ENCODE measurements at places on chromosomes 7 and 10.

- no peak overlapping the region for H3K27ac ChIP-seq
- H3K4me3 ChIP-seq, result no peak overlapping the region
- H3K27me3 ChIP-seq, result no peaks in the 10 kb centered on the region
Observed at GRCh38 chr7:4851459-4852422, 10.1 kb downstream of the PAPOLB start.

DNA sequence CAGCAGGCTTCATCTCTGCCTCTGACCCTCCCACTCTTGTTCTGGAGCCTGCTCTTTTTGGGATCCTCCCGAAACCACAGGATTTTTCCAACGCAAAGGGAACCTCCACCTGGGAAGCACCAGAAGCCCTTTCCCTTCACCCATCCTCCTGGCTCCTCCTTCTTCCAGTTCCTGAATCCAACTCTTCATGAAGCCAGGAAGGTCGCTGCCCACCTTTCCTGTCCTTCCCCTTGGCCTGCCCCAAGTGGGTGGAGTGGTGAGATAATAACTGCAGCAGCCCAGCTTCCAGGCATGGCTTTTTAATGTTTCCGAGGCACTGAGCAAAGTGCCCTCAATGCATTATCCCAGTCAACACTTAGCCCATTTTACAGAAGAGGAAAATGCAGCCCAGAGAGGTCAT, 70.8 kb upstream of the EEPD1 start:
- no peaks in the 10 kb centered on the region for H3K27me3 ChIP-seq
- H3K4me3 ChIP-seq, result no peak overlapping the region
- no peaks in the 10 kb centered on the region for H3K4me1 ChIP-seq
- no peaks in the 10 kb centered on the region for H3K36me3 ChIP-seq

- no peaks in the 10 kb centered on the region for H3K27me3 ChIP-seq
- no peak for DNase-seq
- H3K4me3 ChIP-seq, result no peak overlapping the region
- H3K4me1 ChIP-seq, result peaks cover 8% of the 10 kb centered on the region
- H3K27ac ChIP-seq, result no peak overlapping the region
Observed at GRCh38 chr7:143359771-143360353, 2.7 kb downstream of the FAM131B start.

DNA sequence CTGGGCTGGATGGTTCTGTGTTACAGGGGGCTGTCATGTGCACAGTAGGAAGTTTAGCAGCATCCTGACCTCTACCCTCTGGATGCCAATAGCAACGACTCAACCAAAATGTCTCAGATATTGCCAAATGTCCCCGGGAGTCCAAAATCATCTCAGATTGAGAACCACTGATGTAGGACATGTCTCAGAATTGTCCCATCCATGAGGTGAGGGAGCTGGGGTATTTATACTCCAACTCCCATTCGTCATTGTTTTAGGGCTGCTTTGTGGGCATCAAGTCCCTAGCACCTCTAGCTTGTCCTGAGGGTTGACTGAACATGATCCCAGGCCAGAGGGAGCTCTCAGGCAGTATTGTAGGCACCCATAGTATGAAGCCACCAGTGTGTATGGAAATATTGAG, 25.2 kb upstream of the COMTD1 start:
- H3K4me1 ChIP-seq, result no peaks in the 10 kb centered on the region
- H3K27me3 ChIP-seq, result no peaks in the 10 kb centered on the region
- H3K27ac ChIP-seq, result no peak overlapping the region
- no peak overlapping the region for H3K4me3 ChIP-seq

- H3K27ac ChIP-seq, result peak overlapping the region; percentile 5
- no peak for DNase-seq
- H3K27me3 ChIP-seq, result no peaks in the 10 kb centered on the region
- H3K4me3 ChIP-seq, result no peak overlapping the region
Observed at GRCh38 chr10:4586776-4587175, 239.2 kb upstream of the AKR1E2 start.

DNA sequence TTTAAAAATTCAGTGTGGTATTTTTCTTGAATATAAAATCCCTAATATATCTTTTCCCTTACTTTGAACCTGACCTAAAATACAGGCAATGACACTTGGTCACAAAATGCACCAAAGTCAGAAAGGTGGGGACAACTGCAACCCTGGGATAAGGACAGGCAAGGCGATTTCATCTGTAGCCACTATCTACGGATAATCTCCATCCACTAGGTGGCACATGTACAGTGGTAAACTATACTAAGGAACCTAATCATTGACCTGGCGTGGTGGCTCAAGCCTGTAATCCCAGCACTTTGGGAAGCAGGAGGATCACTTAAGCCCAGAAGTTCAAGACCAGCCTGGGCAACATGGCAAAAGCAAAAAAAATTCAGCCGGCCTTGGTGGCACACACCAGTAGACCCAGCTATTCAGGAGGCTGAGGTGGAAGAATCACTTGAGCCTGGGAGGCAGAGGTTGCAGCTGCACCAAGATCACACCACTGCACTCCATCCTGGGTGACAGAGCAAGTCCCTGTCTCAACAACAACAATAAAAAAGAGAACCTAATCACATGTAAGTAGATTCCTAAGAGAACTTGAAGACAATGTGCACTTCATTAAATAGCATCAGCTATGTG, 98.9 kb downstream of the KMT2C start:
- no peaks in the 10 kb centered on the region for H3K36me3 ChIP-seq
- peaks cover 18% of the 10 kb centered on the region for H3K4me1 ChIP-seq
- H3K4me3 ChIP-seq, result no peak overlapping the region
- no peak overlapping the region for H3K27ac ChIP-seq

- H3K4me3 ChIP-seq, result peak overlapping the region; percentile 56
- H3K4me1 ChIP-seq, result peaks cover 58% of the 10 kb centered on the region
- DNase-seq, result no peak
- H3K27me3 ChIP-seq, result no peaks in the 10 kb centered on the region
- H3K36me3 ChIP-seq, result peaks cover 41% of the 10 kb centered on the region
- H3K27ac ChIP-seq, result peak overlapping the region; percentile 97
Observed at GRCh38 chr10:62050346-62050892, 148.9 kb downstream of the ARID5B start.

DNA sequence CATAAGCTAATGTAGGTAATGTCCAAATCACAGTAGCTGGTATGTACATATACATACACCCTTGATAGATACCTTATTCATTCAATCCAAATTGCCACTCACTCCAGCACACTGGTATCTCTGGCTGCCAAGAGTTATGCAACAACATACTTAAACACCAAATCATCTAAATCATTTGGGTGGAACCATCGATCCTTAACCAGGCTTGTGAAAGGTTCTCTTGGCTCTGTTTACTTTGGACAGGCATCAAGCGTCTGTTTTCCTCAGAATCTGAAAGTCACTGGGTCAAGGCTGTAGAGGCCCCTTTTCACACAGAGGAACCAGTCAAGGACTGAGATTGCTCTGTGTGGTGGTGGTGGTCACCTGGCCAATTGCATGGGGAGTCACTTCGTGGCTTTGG, 24.6 kb downstream of the JAZF1 start:
- peaks cover 3% of the 10 kb centered on the region for H3K4me1 ChIP-seq
- DNase-seq, result no peak
- H3K36me3 ChIP-seq, result no peaks in the 10 kb centered on the region
- no peak overlapping the region for H3K4me3 ChIP-seq
- no peak overlapping the region for H3K27ac ChIP-seq
- H3K27me3 ChIP-seq, result no peaks in the 10 kb centered on the region

- no peak overlapping the region for H3K4me3 ChIP-seq
- H3K27ac ChIP-seq, result no peak overlapping the region
- no peak for DNase-seq
- H3K4me1 ChIP-seq, result no peaks in the 10 kb centered on the region
- H3K27me3 ChIP-seq, result no peaks in the 10 kb centered on the region
Observed at GRCh38 chr7:41774966-41775365, 72.1 kb upstream of the INHBA start.

- peak overlapping the region; percentile 60 for H3K4me3 ChIP-seq
- peaks cover 84% of the 10 kb centered on the region for H3K27me3 ChIP-seq
- peaks cover 20% of the 10 kb centered on the region for H3K4me1 ChIP-seq
- DNase-seq, result peak; percentile 61
- no peaks in the 10 kb centered on the region for H3K36me3 ChIP-seq
- no peak overlapping the region for H3K27ac ChIP-seq
Observed at GRCh38 chr7:27200761-27201579, 1.1 kb upstream of the HOXA13 start.

GRCh38 chr7:96069401-96069800, 252.5 kb downstream of the SLC25A13 start:
- no peak overlapping the region for H3K27ac ChIP-seq
- no peaks in the 10 kb centered on the region for H3K4me1 ChIP-seq
- DNase-seq, result no peak

DNA sequence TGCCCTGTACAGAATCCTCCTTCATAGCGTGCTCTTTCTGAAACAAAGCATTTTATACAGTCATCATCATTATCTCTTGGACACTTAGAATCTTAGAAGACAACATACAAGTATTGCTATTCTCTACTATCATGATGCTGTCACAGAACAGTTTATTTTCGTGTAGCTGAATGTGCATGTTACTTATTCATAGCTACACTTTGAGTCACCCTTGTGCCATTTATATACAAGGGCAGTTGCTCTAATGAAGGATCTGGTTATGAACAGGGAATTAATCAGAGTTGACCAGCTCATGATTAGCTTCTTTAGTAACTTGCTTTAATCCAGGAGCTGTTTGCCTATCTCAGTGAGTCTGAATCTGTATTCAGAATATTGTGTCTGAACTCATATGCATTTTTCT, 11.2 kb downstream of the CASP2 start:
- no peak overlapping the region for H3K27ac ChIP-seq
- H3K4me1 ChIP-seq, result no peaks in the 10 kb centered on the region
- no peaks in the 10 kb centered on the region for H3K27me3 ChIP-seq
- DNase-seq, result no peak
- no peak overlapping the region for H3K4me3 ChIP-seq
- peaks cover 53% of the 10 kb centered on the region for H3K36me3 ChIP-seq

DNA sequence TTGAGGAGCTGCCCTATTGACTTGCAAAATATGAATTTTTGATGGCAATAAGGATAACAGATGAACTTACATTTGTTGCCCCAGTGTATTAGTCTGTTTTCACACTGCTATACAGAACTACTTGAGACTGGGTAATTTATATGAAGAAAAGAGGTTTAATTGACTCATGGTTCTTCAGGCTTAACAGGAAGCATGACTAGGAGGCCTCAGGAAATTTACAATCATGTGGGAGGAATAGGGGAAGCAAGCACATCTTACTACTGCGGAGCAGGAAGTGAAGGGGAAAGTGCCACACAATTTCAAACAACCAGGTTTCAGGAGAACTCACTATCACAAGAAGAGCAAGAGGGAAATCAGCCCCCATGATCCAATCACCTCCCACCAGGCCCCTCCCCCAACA, 57.9 kb downstream of the ZNF22 start:
- no peak overlapping the region for H3K4me3 ChIP-seq
- no peaks in the 10 kb centered on the region for H3K4me1 ChIP-seq

Measured in ascending aorta (tissue), 2 donors.